ENCODE measurements at places on chromosomes 1 and 21.

GRCh38 chr1:156645056-156645455 lies 3.1 kb downstream of the BCAN start:
- DNase-seq: no peak

DNA sequence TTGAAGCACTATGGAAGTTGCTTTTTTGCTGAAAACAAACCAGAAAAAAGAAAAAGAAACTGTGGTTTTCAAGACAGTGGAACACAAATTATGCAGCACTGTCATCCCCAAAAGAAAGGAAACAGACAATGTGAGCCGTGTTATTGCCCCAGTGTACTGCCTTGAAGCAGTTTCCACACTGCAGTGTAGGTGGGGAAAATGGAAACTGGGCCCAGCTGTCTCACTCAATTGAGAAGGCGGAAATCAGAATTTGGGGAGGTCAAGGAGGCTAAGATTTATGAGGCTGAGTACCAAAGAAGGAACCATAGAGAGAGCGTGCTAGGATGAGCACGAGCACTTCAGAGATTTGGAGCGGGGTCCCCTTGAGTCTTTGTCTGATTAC lies 55.5 kb downstream of the MPZL1 start:
- DNase-seq: no peak

GRCh38 chr21:33892853-33893252 lies 22.8 kb downstream of the ATP5PO start:
- no peak for DNase-seq

DNA sequence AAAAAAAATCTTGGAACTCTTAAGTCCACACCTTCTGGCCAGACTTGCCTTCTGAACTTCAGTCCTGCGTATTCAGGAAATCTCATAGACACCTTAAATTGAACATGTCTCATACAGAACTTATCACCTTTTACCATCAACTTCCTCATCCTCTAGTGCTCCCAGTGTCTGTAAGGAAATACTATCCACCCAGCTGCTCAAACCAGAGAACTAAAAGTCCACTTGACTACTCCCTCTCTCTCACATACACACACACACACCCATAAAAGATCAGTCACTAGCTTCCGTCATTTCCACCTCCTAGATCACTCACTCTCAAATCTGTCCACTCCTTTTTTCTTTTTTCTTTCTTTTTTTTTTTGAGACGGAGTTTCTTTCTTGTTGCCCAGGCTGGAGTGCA lies 10.9 kb upstream of the CAP1 start:
- DNase-seq: no peak

- DNase-seq: no peak
Measured at GRCh38 chr1:203153051-203153988, 22.3 kb downstream of the MYBPH start.

DNA sequence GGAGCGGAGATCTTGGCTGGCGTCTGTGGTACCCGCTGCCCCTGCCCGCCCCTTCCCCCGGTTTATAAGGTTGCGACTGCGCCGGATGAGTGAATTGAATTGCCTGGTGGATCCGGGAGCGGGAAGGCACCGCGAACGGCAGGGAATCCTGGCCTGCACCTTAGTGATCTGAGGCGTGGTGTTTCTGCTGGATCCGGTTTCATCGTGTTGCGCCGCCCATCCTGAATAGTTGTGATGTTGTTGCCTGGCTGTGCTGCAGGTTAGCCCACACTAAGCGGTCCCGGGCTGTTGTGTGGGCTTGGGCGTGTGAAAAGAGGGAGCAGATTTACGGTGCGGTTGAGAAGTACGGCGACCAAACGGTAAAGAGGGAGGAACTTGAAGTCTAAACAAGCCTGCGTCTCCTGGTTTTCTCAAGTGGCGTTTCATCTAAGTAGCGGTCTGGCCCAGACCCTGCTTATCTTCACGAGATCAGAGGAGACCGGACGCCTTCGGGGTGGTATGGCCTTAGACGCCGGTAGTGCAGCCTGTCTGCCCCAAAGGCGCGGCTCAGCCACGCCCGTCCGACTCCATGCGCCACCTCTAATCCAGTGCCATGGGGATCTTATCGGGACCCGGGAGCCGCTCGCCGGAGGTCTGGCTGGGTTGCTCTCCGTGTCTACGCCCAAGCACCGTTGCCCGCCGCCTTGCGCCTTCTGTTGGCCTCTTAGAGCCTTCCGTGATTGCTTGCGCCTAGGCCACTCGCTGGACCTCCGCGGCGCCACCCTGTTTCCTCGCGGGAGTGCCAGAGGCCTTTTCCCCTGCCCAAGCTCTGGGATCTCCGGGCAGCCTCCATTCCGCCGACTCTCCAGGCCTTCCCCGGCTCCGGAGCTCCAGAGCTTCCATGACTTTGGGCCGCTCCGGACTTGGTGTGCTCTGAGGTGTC lies 87.5 kb upstream of the RHOU start:
- no peak for DNase-seq

DNA sequence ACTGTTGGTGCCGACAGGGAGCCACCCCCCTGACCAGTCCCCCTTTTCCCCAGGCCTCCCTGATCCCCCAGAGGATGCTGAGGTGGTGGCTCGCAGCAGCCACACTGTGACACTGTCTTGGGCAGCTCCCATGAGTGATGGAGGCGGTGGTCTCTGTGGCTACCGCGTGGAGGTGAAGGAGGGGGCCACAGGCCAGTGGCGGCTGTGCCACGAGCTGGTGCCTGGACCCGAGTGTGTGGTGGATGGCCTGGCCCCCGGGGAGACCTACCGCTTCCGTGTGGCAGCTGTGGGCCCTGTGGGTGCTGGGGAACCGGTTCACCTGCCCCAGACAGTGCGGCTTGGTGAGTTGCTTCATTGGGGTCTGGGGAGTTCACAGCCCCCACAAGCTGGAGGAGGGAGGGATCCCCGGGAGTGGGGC lies 89.2 kb downstream of the TRIM11 start:
- DNase-seq: no peak

DNA sequence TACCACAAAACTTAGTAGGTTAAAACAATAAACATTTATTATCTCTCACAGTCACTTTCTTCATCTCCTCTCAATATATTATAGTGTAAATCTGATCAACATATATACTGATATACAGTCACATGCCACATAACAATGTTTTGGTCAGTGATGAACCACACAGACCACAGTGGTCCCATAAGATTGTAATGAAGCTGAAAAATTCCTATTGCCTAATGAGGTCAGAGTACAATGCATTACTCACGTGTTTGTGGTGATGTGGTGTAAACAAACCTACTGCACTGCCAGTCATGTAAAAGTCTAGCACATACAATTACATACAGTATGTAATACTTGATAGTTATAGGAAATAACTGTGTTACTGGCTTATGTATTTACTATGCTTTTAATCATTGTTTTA lies 30.1 kb downstream of the OLFML3 start:
- DNase-seq: no peak

- DNase-seq: no peak
Measured at GRCh38 chr1:23807453-23807852, 6.9 kb upstream of the GALE start.

DNA sequence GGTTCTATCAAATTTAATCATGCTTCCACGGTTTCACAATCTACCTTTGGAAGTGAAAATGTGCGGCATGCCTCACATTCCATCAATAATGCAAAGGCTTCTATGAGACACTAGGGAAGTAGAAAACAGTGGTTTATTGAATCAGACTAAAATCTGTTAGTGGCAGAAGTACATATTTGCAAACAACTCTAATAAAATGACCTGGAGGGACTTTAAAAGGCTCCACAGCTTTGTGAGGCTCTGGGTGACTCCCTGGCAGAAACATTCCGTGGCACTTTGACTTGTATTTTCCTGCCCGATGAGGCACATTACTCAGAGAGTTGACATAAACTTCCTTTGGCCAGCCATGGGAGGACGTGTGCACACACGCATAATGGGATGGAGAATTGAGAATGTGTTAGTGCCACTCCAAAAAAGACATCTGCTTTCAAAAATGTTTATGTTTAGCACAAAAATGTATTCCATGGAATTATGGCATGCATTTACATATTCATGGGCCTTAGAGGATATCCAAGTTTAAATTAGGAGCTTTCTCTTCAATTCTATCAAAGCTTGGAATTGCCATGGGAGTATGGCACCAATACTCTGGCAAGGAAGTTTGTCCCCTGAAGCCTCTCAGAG lies 60.0 kb upstream of the SSX2IP start:
- DNase-seq: no peak
